ENCODE measurements at places on chromosomes 3 and 15.

GRCh38 chr15:41888662-41889253 lies 5.1 kb downstream of the SPTBN5 start:
- no peak for DNase-seq

GRCh38 chr3:195082811-195083210 lies 188.1 kb downstream of the XXYLT1 start:
- DNase-seq = no peak

- DNase-seq = peak; percentile 48
Observed at GRCh38 chr3:100401674-100402041, 319 bp downstream of the LNP1 start.

- no peak for DNase-seq
Observed at GRCh38 chr3:164658125-164658524, 420.2 kb downstream of the SI start.

DNA sequence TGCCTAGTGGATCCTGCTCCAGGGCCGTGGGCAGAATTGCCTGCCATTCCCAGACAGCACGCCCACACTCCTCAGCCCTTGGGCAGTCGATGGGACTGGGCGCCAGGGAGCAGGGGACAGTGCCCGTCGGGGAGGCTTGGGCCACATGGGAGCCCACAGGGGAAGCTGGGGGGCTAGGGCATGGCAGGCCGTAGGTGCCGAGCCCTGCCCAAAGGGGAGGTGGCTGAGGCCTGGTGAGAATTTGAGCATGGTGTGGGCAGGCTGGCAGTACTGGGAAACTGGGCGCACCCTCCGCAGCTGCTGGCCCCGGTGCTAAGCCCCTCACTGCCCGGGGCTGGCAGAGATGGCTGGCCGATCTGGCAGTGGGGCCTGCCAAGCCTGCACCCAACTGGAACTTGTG lies 1225.9 kb upstream of the EPHA6 start:
- DNase-seq = no peak

- DNase-seq = no peak
Observed at GRCh38 chr15:74242441-74243185, 6.5 kb downstream of the CCDC33 start.

- DNase-seq = no peak
Observed at GRCh38 chr3:34619990-34620389, 821.6 kb downstream of the PDCD6IP start.

DNA sequence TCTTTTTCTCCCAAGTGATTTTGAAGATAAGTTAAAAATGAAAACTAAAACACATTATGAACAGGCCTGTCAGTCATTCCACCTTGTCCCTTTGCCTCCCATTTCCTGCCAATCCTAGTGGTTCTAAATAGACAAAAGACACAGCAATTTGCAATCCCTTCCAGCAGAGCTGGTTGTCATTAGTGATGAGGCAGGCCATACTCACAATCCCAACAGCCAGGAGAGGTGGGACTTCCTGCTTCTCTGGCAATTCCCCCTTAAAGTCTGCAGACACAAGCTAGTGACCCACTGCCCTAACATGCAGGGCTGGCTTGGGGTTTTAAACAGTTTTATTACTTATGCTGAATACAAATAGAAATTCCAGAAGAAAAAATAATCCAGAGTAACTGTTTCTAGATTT lies 38.4 kb upstream of the RBP1 start:
- DNase-seq = no peak

GRCh38 chr3:46168583-46169345 lies 39.3 kb downstream of the CCR1 start:
- DNase-seq = peak; percentile 30

DNA sequence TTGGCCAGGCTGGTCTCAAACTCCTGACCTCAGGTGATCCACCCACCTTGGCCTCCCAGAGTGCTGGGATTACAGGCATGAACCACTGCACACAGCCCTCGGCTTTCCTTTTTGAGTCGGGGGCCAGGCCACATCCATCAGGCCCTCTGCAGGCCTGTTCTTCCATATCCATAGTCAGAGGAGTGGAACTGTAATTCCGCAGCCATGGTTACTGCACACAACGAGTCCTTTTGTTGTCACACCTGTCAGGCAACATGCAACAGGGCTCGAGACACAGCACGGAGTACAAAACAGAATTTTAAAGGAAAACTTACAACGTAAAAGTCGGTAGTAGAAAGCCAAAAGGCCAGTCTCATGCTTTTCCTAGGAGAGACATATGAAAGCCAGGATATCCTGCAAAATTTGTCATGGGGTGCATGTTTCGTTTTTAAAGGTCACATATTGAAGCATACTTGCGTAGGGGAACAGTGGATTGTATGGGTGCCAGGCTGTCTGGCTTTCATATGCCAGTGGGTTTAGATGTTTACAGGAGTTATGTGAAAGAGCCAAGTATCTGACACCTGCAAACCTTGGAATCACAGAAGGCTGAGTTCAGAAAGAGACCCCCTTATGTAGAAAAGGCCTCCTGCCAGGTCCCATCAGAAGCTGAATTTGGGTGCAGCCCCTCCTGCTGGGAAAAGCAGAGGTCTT lies 63.2 kb upstream of the LPP start:
- DNase-seq = peak; percentile 37

DNA sequence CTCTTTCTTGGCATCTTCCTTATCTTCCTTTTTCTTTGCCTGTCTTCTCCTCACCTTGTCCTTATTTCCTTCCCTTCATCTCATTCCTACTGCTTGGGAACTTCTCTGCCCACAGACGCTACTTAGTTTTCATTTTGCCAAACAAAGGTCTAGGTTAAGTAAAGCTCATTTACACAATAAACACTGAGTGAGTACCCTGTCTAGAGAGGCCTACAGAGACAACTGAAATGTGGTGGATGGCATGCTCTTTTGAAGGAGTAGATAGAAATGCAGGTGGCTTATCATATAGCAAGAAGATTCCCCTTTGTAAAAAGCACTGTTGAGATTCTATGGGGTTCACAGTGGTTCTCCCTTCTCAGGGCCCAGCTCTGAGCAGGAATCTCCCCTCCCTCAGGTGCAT lies 319.0 kb downstream of the CNTN3 start:
- DNase-seq = no peak

DNA sequence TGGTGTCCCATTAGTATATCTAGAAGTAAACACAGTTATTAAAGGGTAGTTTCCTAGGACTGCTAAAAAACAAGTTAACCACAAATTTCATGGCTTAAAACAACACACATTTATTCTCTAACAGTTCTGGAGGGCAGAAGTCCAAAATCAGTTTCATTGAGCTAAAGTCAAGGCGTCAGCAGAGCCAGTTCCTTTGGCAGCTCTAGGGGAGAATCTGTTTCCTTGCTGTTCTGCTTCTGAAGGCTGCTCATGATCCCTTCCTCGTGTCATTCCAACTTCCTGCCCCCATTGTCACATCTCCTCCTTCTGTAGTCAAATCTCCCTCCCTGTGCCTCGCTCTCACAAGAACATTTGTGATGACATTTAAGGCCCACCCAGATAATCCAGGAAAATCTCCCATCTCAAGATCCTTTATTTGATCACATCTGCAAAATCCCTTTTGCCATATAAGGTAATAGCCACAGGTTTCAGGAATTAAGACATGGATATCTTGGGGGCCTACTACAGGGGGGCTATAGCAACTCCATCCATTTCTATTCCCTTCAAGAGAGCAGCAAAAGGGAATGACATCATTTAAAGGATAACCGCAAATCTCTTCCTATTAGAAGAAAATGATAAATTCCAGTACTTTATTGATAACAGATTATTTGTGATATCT lies 50.1 kb downstream of the GPR176 start:
- DNase-seq = no peak

DNA sequence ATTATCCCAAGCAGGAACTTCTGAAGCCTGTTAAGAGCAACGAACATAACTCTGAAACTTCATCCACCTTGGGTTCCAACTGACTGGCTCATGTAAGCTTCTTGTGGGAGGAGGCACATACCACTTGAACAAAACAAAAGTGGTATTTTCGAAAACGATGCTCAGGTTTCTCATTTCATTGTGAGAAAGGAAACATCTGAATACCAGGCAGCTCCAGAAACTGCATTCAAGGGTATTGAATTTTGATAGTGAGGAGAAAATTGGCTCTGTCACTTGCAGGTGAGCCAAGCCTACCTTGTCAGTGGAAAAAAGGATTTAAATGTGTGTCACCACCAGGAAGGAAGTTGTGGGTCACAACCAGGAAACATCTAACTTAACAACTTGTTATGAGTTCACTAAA lies 218.1 kb upstream of the SATB1 start:
- no peak for DNase-seq

DNA sequence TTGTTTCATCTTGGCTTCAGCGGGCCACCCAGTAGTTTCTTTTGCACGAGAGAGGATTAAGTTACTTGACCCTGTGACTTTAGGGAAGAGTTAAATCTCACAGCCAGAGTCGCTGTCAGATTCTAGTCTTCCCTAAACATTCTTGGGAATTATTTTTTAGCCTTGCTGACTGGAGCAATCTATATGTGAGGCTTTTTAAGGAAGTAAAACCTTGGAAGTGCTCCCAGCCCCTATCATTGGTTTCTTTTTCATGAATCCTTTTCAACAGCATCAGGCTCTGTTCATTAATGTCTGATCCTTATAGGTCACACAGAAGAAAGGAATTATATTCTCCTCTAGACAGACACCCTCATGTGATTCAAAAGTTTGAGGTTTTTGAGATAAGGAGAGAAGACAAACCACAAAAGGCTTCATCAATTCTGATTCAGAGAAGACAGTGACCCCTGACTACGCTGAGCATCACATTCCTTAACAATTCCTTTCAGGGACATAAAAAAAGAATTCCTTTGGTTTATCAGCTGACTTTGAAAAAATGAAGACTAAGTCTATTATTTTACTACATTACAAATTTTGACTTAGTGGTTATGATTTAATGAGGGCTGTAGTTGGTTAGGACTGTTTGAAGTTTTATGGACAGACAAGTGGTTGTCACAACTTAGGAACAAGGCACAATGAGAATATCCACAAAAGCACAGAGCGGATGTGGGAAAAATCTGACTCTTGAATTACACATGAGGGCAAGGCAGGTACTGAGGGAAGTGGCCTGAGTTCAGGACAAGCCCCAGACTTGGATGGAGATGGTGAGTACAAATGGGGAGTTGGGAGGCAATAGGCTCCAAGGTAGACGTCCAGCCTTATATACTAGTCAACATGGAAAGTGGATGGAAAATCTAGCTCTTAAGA lies 171.1 kb upstream of the STT3B start:
- DNase-seq = no peak

GRCh38 chr3:114494498-114494897 lies 200.7 kb downstream of the TIGIT start:
- DNase-seq = no peak

DNA sequence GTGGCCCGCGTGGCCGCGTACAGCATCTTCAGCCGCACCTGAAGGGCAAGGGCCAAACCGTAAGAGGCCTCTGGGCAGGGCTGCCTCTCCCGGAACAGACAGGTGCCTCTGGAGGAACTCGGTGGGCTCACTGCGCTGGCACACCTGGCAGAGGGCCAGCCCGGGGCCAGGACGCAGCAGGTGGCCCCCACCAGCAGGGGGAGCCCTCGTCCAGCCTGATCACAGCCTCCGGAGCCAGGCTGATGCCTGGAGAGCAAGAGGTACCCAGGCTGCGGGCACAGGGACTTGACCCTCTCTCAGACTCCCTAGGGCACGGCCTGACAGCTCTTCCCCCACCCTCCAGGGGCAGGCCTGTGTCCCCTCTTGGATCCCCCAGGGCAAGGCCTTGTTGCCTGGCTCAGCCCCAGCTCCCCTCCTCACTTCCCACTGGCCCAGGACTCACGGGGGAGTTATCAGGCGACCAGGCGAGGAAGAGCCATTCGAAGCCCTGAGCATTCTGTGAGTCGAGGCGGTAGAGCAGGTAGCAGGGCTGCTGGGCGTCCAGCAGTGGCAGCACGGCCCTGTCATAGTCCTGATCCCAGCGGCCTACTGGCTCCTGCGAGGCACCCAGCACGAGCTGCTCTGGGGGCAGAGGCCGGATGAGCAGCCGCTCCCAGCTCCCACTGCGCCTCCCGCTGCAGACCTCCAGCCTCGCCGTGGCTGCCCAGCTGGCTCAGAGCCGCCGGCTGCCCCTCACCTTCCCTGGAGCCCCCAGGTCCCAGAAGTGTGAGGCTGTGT lies 6.2 kb upstream of the TLR9 start:
- peak; percentile 51 for DNase-seq

GRCh38 chr3:58540176-58540858 lies 3.3 kb upstream of the ACOX2 start:
- DNase-seq = no peak

- no peak for DNase-seq
Observed at GRCh38 chr15:39130556-39131379, 450.1 kb upstream of the THBS1 start.

- DNase-seq = no peak
Observed at GRCh38 chr3:195263193-195263924, 7.6 kb downstream of the XXYLT1 start.

DNA sequence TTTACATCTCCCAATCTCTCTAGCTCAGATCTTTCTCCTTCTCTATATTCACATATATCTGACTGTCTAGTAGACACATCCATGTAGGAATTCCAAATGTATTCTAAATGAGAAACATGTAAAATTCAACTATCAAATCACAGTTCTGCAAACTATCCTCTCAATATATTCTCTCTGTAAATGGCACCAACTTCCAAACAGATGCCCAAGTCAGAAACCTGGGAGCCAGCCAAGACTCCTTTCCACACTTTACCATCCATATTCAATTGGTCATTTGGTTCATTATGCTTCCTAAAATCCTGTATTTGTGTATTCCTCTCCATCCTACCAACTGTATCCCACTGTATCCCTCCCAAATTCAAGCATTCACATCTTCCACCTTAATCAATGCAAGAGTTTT lies 53.0 kb upstream of the INO80 start:
- no peak for DNase-seq
